ENCODE measurements at places on chromosomes 3 and 15. TPM values are rescaled to one million over a fixed set of nuclear protein-coding genes. Genes with fewer than 3 reads are reported as not detected.
A peak's percentile ranks its signal among the peaks of the same experiment; 100 is the strongest.

DNA sequence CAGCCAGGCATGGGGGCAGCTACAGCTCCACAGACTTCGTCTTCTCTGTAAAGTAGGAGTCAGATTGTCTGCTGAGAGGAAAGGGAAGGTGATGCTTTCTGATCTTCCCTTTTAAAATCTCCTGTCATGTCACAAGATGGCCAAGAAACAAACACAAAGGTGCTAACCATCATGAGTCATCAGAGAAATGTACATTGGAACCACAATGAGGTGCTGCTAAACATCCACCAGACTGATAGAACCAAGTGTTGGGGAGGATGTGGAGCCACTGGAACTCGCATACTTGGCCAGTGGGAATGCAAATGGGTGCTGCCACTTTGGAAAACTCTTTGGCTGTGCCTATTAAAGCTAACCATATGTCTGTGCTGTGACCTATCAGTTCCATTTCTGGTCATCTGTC lies 268.8 kb downstream of the SLCO3A1 start:
- H3K27ac ChIP-seq: no peak overlapping the region
- no peaks in the 10 kb centered on the region for H3K27me3 ChIP-seq
- no peaks in the 10 kb centered on the region for H3K36me3 ChIP-seq
- H3K4me1 ChIP-seq: no peaks in the 10 kb centered on the region
- no peak overlapping the region for H3K4me3 ChIP-seq

DNA sequence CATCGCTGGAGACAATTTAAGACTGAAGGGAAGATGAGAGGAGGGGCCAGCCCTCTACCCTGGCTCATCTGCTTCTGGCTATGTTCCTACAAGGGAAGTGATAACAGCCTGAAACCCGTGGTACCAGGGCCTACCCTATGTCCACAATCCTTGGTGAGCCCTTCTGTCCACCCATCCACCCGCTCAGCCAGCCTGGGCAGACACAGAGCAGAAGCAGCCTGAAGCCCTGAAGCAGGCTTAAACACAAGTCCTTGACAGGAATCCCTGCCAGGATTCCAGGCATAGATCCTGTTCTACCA lies 15.4 kb downstream of the CLK3 start:
- H3K27ac ChIP-seq: no peak overlapping the region
- H3K27me3 ChIP-seq: no peaks in the 10 kb centered on the region
- no peaks in the 10 kb centered on the region for H3K4me1 ChIP-seq
- no peak for DNase-seq
- H3K4me3 ChIP-seq: no peak overlapping the region
- H3K36me3 ChIP-seq: peaks cover 53% of the 10 kb centered on the region

DNA sequence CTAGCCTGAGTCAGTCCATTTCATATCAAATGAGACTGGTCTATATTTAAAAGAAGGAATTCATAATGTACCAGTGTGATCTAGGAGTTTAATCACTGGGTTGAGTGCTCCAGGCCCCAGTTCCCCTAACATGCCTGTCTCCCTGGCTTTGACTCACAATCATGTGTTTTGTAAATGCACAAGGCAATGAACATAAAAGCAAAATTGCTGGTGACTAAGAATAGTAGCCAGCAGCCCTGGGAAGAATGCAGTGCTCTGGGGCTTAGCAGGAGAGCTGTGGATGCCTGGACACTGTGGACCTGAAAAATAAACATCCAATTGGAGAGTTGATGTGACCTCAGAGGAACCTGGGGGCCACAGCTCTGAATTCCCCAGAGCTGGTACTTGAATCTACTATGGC lies 50.3 kb downstream of the SYNPR start:
- H3K36me3 ChIP-seq: no peaks in the 10 kb centered on the region
- no peaks in the 10 kb centered on the region for H3K27me3 ChIP-seq

DNA sequence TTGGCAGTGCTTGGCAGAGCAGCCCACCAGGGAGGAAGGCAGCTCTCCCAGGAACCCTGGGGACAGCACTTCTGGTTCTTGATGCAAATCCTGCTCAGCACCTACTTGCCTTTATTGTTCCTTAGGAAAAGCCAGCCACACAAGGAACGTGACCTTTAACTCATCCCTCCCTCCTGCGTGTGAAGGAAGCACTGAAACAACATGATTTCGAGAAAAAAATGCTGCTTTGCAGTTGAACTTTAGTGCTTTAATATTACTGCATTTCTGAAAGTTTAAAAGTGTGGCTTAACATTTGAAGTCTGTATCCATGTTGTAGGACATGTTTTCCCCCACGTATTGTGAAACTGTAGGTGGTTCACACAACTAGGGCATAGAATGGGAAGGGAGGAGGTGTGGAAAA lies 50.4 kb upstream of the CTNNB1 start:
- H3K36me3 ChIP-seq: no peaks in the 10 kb centered on the region
- no peak for DNase-seq
- H3K27me3 ChIP-seq: no peaks in the 10 kb centered on the region
- no peak overlapping the region for H3K4me3 ChIP-seq

GRCh38 chr15:89672221-89673164 lies 6.7 kb downstream of the PLIN1 start:
- no peaks in the 10 kb centered on the region for H3K36me3 ChIP-seq
- H3K27ac ChIP-seq: peak overlapping the region; percentile 55
- peaks cover 8% of the 10 kb centered on the region for H3K4me1 ChIP-seq
- no peak overlapping the region for H3K4me3 ChIP-seq

GRCh38 chr3:46614431-46614830 lies 2.1 kb downstream of the FAM240A start:
- no peaks in the 10 kb centered on the region for H3K4me1 ChIP-seq
- no peak overlapping the region for H3K4me3 ChIP-seq
- no peaks in the 10 kb centered on the region for H3K36me3 ChIP-seq

- H3K4me1 ChIP-seq: peaks cover 5% of the 10 kb centered on the region
- H3K27me3 ChIP-seq: no peaks in the 10 kb centered on the region
- H3K27ac ChIP-seq: no peak overlapping the region
Measured at GRCh38 chr3:9225268-9225667, 24.2 kb downstream of the SRGAP3 start.

DNA sequence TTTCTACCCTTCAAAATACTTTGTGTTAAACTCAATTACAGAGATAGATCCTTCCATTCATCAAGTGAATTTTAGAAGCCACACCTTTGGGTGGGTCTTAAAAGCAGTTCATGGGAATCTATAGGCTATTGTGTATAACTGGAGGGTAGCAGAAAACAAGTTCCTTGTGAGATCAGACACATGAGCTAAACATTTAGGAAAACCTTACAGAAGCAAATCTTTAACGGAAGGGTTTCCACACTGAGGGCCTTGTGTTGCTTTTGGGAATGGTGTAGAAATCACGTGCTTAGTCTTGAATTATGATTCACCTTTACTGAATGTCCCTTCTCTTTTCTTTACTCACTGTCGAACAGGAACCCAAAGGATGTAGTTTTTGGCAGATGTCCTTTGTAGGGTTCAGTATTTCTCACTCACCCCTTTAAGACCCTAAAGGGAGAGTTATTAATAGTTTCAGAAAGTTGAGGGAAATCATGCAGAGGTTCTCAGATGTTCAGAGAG lies 257.3 kb upstream of the CTDSPL start:
- no peaks in the 10 kb centered on the region for H3K27me3 ChIP-seq
- no peak for DNase-seq
- H3K27ac ChIP-seq: no peak overlapping the region
- peaks cover 40% of the 10 kb centered on the region for H3K4me1 ChIP-seq
- H3K4me3 ChIP-seq: no peak overlapping the region
- no peaks in the 10 kb centered on the region for H3K36me3 ChIP-seq

DNA sequence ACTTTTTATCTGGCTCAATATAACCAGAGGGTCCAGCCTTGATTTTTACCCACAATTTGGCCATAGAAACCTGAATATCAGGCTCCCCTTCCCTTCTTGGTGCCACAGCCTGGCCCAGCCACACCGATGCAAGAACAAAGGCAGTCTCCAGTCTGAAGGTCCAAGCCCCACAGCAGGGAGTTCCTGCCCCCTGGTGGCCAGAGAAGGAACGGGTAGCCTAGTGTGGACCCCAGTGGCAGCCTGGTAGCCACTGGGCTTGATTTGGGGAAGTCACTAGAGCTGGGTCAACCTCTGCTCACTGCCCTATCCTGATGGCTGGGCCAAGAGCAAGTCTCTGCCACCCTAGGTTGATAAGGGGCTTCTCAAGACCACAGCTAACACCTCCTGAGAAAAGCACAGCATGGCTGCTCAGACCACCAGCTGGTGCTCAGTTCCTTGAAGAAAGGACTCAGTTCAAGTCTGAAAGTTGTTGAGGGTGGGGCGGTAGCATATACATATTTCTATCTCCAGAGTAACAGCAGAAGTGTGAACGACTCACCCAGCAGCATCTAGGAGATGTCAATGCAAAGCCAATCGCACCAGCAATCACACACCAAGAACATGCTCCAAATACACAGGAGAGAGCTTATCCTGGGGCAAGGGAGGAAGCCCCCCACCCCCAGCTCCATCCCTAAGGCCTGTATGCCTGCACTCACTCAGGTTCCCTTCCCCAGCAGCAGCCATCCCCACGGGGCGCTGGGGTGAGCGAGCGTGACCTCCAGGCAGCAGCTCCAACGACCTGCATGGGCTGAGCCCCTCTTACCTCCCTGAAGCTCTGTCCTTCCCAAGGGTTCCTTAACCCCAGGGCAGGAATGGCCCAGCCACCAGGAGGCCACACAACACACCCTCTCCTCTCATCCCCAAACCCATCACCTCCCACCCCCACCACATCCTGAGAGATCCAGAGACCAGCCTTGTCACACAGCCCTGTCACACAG lies 7.6 kb downstream of the PFKFB4 start:
- no peak overlapping the region for H3K4me3 ChIP-seq
- peaks cover 5% of the 10 kb centered on the region for H3K4me1 ChIP-seq
- no peaks in the 10 kb centered on the region for H3K36me3 ChIP-seq
- H3K27ac ChIP-seq: no peak overlapping the region

GRCh38 chr15:77499087-77499760 lies 78.5 kb downstream of the HMG20A start:
- H3K27me3 ChIP-seq: no peaks in the 10 kb centered on the region
- H3K4me1 ChIP-seq: peaks cover 53% of the 10 kb centered on the region
- DNase-seq: no peak

The NPAP1 gene
- not detected for total RNA-seq

The GOLGA8K gene
- total RNA-seq: not detected

GRCh38 chr15:83605111-83605945 lies 48.6 kb upstream of the ADAMTSL3 start:
- H3K4me3 ChIP-seq: no peak overlapping the region
- peak overlapping the region; percentile 58 for H3K27ac ChIP-seq
- peak; percentile 85 for DNase-seq
- no peaks in the 10 kb centered on the region for H3K27me3 ChIP-seq
- no peaks in the 10 kb centered on the region for H3K36me3 ChIP-seq
- no peaks in the 10 kb centered on the region for H3K4me1 ChIP-seq

The NOX5 gene
- 0.36 TPM for total RNA-seq

DNA sequence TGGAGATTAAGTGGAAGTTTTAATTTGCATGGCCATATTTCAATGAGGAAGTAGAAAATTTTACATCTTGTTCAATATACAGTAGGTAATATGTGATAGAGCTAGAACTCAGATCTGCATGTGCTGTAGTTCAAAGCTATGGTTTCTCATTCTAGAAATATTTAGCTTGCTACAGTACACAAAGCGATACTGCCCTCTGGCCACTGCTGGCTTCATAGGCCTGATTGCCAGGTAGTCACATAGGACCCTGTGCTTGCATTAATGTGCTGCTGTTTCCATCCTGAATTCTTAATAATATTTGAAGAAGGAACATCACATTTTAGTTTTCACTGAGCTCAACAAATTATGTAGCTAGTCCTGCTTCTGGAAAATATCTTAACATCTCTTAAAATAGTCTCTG lies 87.0 kb downstream of the PLSCR2 start:
- no peak overlapping the region for H3K27ac ChIP-seq
- H3K4me3 ChIP-seq: no peak overlapping the region
- no peaks in the 10 kb centered on the region for H3K36me3 ChIP-seq
- H3K27me3 ChIP-seq: no peaks in the 10 kb centered on the region
- H3K4me1 ChIP-seq: no peaks in the 10 kb centered on the region

- DNase-seq: no peak
- no peaks in the 10 kb centered on the region for H3K36me3 ChIP-seq
- no peak overlapping the region for H3K27ac ChIP-seq
- no peaks in the 10 kb centered on the region for H3K4me1 ChIP-seq
- no peaks in the 10 kb centered on the region for H3K27me3 ChIP-seq
Measured at GRCh38 chr15:87591042-87591441, 665.5 kb downstream of the NTRK3 start.

The IL5RA gene
- under 0.01 TPM for total RNA-seq

DNA sequence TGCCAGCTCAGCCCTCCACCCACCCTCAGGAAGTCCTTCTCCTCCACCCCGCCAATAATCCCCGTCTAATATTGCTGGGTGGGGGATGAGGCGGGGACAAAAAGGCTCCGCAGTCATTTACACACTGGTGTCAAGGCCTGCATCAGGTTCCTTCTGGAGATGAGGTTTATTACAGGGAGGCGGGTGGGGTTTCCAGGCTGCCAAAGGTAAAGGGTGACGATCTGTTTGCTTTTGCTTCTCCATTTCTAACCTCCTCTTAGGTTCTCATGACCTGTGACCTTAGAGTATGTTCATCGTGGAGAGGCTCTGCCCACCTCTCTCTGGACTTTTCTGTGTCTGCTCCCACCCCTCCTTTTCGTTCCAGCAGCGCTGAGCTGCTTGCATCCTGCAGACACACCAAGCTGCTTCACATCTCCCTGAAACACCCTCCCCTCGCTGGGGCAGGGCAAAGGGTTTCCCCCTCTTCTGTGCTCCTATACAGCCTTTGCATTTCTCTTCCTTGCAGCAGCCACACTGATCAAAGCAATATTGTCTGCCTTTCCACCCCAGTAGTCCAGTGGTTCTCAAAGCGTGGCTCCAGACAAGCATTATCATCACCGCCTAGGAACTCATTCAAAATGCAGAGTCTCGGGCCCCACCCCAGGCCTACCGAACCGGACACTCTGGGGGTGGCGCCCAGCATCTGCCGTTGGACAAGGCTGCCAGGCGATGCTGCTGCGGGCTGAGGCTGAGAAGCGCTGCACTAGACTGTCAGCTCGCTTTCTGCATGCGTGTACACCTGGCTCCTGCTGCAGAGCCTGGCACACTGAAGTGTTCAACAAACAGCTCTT lies 26.6 kb downstream of the CA12 start:
- no peaks in the 10 kb centered on the region for H3K36me3 ChIP-seq
- no peak overlapping the region for H3K4me3 ChIP-seq
- no peak overlapping the region for H3K27ac ChIP-seq
- DNase-seq: peak; percentile 38
- no peaks in the 10 kb centered on the region for H3K27me3 ChIP-seq

DNA sequence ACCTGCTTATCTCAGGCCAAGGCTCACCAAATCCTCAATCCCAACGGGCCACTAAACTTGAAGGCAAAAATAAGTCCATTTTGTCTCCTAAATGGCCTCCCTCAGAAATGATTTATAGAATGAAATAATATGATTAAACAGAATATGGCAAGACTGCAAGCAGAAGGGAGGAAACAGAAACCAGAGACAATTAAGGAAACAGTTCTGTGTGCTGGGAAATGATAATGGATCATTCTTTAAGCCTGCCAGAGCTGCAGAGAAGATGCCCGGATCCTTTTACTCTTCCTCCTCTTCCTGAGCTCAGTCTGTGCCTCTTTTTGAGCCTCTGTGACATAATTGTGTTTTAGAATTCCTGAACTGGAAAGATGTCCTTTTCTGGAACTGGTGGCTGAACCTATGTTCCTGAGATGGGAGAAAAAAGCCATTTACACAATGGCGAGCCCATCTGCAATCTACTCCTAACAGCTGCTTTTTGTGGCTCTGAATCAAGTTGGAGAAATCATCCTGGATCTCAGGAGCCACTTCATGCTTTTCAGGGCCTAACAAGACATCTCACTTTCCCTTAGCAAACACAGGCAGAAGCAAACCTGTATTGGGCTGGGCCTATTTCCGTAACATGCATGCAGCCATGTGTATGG lies 2.8 kb upstream of the ABHD2 start:
- DNase-seq: peak; percentile 18
- H3K36me3 ChIP-seq: no peaks in the 10 kb centered on the region
- H3K27me3 ChIP-seq: no peaks in the 10 kb centered on the region
- no peak overlapping the region for H3K4me3 ChIP-seq
- H3K4me1 ChIP-seq: no peaks in the 10 kb centered on the region

The HRG gene
- total RNA-seq: not detected

The DUOXA2 gene
- total RNA-seq: not detected
